Activated CD4-positive, alpha-beta T cell treated with anti-CD3 and anti-CD28 coated beads for 36 hours (primary cell): ENCODE measurements at places on chromosomes 13 and 19. TPM values are rescaled to one million over a fixed set of nuclear protein-coding genes. Genes with fewer than 3 reads are reported as not detected.

CCDC8 gene
- not detected for total RNA-seq

KRTDAP gene
- total RNA-seq = not detected

CFAP97D2 gene
- total RNA-seq = not detected

- peaks cover 16% of the 10 kb centered on the region for H3K4me1 ChIP-seq
- peak overlapping the region; percentile 47 for H3K4me3 ChIP-seq
- H3K27ac ChIP-seq = no peak overlapping the region
- no peaks in the 10 kb centered on the region for H3K27me3 ChIP-seq
- H3K36me3 ChIP-seq = no peaks in the 10 kb centered on the region
- DNase-seq = no peak
These were observed 11.8 kb downstream of the MAST3 start for GRCh38 chr19:18109341-18109732.

DNA sequence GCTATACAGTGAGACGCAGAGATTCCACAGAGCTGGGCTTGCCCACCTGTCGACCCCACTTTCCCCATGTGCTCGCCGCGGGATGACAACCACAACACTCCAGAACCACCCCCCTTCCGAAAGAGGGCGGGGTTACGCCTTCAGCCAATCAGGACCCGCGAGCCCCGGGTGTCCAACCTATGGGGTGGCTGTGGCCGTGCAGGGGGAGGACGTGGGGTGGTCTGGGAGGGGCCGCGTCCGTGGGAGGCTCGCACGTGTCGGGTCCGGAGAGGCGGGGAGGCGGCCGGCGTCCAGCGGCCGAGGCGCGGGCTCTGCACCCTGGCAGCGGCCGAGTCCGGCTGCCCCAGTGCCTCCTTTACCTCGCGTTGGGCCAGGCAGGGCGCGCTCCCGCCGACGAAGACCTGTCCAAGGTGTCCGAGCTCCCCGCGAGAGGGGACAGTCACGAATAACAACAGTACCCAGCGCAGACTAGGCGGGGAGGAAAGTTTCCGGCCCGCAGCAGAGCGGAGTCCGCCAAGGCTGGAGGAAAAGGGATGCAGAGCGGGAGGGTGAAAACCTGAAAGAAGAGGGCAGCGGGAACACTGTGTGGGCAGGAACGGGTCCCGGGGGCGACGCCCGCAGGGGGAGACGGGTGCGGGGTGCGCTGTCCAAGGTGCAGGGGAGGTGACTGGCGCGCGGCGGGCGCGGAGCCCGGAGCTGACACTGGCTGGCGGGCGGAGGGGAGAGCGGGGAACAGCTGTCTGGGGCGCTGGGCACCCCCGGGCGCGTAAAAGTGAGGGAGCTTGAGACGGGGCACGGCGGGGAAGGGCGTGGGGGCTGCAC, 911 bp downstream of the ENOX1 start:
- peak overlapping the region; percentile 67 for H3K4me3 ChIP-seq
- H3K27ac ChIP-seq = no peak overlapping the region
- peaks cover 46% of the 10 kb centered on the region for H3K27me3 ChIP-seq
